CD8-positive, alpha-beta memory T cell (primary cell): ENCODE measurements at places on chromosomes 6 and 20. TPM values are rescaled to one million over a fixed set of nuclear protein-coding genes. Genes with fewer than 3 reads are reported as not detected.

The BTN1A1 gene
- total RNA-seq = not detected

The UST gene
- total RNA-seq = 7.8 TPM

The SDC4 gene
- total RNA-seq = 98.1 TPM

The SLC17A3 gene
- total RNA-seq = not detected

The CPNE5 gene
- 0.29 TPM for total RNA-seq

DNA sequence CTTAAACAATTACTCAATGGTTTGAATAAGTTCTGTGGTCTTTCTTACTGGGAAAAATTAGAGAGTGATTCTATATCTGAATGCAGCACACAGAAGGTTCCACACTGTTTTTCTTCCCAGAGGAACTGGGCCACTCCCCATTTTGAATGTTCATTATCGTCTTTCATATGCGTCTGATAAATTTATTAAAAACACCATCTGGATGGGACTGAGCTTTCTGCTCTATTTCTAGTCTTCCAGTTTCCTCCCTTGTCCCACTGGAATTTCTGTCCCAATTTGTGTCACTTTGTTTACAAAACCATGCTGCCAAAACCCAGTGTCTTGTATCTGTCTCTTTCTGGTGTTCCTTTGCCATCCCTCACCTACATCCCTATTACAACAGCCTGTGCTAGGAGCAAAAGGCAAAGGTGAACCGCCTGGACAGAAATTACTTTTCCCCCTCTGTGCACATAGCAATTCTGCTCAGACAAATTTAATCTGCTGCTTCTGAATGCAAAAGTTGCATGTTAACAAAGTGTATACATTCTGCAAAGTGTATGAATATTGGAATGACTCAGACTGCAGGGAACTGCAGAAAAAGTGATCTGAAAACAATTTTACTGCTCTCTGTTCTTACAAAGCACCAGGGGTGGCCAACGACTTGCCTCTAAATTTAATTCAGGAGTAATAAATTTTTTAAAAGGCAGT lies 333.6 kb downstream of the BTBD9 start:
- DNase-seq = no peak
- no peak overlapping the region for H3K4me3 ChIP-seq
- no peak overlapping the region for H3K27ac ChIP-seq
- H3K36me3 ChIP-seq = no peaks in the 10 kb centered on the region

GRCh38 chr20:58218665-58219341 lies 9.7 kb downstream of the ANKRD60 start:
- H3K27me3 ChIP-seq = no peaks in the 10 kb centered on the region
- no peak overlapping the region for H3K4me3 ChIP-seq
- DNase-seq = no peak
- H3K4me1 ChIP-seq = no peaks in the 10 kb centered on the region
- no peaks in the 10 kb centered on the region for H3K36me3 ChIP-seq

GRCh38 chr6:162821102-162821501 lies 93.3 kb downstream of the PACRG start:
- H3K4me3 ChIP-seq = no peak overlapping the region
- no peak overlapping the region for H3K27ac ChIP-seq
- no peak for DNase-seq
- H3K4me1 ChIP-seq = no peaks in the 10 kb centered on the region
- H3K27me3 ChIP-seq = no peaks in the 10 kb centered on the region
- no peaks in the 10 kb centered on the region for H3K36me3 ChIP-seq

DNA sequence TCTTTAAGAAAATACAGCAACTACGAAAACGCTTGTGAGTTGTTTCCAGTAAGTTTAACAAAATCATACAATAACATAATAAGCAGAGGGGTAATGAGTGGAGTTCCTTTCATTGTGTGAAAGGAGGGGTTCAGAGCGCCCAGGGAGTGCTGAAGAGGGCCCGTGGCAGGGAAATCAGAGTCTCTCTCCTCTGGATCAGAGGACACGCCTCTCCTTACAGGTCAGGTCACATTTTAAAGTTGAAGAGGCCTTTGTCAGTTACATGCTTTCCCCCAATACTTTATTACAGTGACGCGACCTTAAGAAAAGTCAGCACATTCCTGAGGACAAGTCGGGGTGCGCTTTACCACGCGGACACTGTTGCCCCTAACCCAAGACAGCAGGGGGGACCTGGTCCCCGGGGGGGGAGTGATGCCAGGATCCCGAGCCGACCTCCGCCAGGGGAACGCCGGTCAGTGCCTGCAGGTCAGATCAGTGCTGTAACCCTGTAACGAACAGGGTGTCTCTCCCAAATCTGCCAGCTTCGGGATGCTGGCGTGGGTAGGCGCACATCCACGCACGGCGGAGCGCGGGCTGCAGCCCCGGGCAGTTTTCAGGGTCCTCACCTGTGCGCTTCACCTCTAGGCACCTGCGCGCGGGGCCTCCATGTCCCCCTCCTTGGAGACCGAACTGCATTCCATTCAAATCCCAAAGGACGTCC lies 848 bp downstream of the DACT2 start:
- no peak overlapping the region for H3K4me3 ChIP-seq
- no peak overlapping the region for H3K27ac ChIP-seq
- no peaks in the 10 kb centered on the region for H3K36me3 ChIP-seq
- no peaks in the 10 kb centered on the region for H3K27me3 ChIP-seq
- H3K4me1 ChIP-seq = no peaks in the 10 kb centered on the region
- DNase-seq = no peak

DNA sequence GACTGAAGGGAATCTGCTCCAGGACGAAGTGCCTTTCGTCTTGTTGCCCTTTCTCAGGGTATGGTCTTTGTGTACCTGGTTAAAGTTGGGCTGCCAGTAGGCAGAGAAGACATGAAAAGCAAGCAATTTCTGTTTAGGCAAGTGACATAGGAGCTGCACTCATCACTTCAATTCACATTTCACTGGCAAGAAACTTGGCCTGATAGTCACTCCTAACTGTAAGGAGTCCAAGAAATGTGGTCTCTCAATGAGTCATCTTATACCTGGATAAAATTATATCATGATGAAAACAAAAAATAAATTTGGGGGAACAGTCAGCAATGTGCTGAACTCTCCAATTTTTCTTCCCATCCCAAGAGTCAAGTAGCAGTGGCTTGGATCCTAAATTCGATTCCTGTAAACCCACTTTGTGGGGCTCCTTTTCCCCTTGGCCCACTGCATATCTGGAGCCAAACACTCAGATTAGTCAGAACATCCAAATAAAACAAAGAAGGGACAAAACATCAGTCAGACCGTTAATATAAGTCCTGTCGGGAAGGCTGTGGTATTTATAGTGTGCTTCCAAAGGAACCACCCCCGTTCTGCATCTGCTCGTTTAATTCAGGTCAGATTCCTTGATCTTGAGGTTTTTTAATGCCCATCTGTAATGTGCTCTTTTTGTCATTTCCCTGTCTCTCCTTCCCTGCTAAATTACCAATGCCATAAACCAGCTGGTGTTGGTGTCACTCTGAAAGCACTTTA lies 5.0 kb upstream of the GABRR1 start:
- no peak overlapping the region for H3K4me3 ChIP-seq
- no peaks in the 10 kb centered on the region for H3K27me3 ChIP-seq
- no peaks in the 10 kb centered on the region for H3K36me3 ChIP-seq
- DNase-seq = no peak

- no peaks in the 10 kb centered on the region for H3K36me3 ChIP-seq
- H3K27me3 ChIP-seq = no peaks in the 10 kb centered on the region
- H3K27ac ChIP-seq = no peak overlapping the region
- H3K4me1 ChIP-seq = no peaks in the 10 kb centered on the region
Measured at GRCh38 chr6:52201046-52201445, 14.9 kb downstream of the IL17A start.

DNA sequence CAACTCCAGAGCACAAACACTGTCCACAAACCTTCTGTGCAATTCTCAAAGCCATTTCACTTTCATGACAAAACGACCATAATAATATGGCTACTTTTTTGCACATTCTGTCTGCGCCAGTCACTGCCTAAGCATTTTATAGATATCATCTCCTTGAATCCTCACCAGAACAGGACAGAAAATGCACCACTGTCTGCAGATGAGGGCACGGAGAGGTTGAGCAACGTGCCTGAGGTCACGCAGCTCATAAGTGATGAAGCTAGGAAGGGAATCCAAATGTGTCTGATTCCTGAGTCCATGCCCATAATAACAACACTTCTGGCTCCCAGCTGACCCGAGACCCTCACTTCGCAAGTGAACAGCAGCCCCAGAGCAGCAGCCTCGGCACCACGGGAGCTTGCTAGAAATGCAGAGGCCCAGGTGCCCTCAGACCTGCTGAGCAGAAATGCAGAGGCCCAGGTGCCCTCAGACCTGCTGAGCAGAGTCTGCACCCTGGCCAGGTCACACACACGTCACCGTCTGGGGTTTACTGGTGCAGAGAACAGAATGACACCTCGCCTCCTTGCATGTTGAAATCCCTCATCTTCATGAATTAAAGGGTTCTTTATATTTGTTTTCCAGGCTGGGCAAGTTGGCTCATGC lies 265.2 kb downstream of the BMP7 start:
- H3K36me3 ChIP-seq = no peaks in the 10 kb centered on the region
- no peaks in the 10 kb centered on the region for H3K4me1 ChIP-seq
- no peaks in the 10 kb centered on the region for H3K27me3 ChIP-seq
- no peak overlapping the region for H3K4me3 ChIP-seq
- H3K27ac ChIP-seq = no peak overlapping the region

- H3K4me1 ChIP-seq = no peaks in the 10 kb centered on the region
- no peaks in the 10 kb centered on the region for H3K36me3 ChIP-seq
- H3K4me3 ChIP-seq = no peak overlapping the region
- no peak overlapping the region for H3K27ac ChIP-seq
- DNase-seq = no peak
Measured at GRCh38 chr6:72742001-72742673, 120.3 kb downstream of the KCNQ5 start.

DNA sequence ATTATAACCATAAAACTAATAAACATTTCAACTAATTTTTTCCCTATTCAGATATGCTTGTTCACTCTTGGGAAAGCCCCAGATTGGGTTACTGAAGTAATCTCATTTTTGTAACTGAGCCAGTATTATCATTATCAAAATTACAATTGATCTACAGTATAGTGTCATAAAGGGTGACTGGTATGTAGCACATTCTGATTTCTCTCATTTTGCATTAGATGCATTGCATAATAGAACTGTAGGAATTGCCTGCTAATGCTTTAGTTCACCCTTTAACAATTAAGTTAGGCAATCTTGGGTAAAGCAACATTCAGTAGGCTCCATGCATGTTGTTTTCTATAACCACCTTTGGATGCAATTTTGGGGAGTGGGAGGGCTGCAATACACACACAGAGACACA lies 150.8 kb upstream of the FLRT3 start:
- no peaks in the 10 kb centered on the region for H3K36me3 ChIP-seq
- H3K27ac ChIP-seq = no peak overlapping the region
- no peak for DNase-seq
- H3K4me1 ChIP-seq = no peaks in the 10 kb centered on the region
- H3K27me3 ChIP-seq = no peaks in the 10 kb centered on the region
- no peak overlapping the region for H3K4me3 ChIP-seq

- no peaks in the 10 kb centered on the region for H3K27me3 ChIP-seq
- no peak for DNase-seq
- no peaks in the 10 kb centered on the region for H3K36me3 ChIP-seq
Measured at GRCh38 chr20:24417485-24417884, 51.9 kb upstream of the SYNDIG1 start.

GRCh38 chr6:53741034-53741823 lies 53.6 kb upstream of the LRRC1 start:
- no peak for DNase-seq
- H3K4me1 ChIP-seq = no peaks in the 10 kb centered on the region
- H3K27me3 ChIP-seq = no peaks in the 10 kb centered on the region
- H3K36me3 ChIP-seq = no peaks in the 10 kb centered on the region
- no peak overlapping the region for H3K27ac ChIP-seq
- peak overlapping the region; percentile 11 for H3K4me3 ChIP-seq

GRCh38 chr20:45621593-45621992 lies 7.9 kb upstream of the WFDC10A start:
- H3K4me3 ChIP-seq = no peak overlapping the region
- H3K27ac ChIP-seq = no peak overlapping the region
- no peaks in the 10 kb centered on the region for H3K27me3 ChIP-seq
- H3K4me1 ChIP-seq = no peaks in the 10 kb centered on the region

DNA sequence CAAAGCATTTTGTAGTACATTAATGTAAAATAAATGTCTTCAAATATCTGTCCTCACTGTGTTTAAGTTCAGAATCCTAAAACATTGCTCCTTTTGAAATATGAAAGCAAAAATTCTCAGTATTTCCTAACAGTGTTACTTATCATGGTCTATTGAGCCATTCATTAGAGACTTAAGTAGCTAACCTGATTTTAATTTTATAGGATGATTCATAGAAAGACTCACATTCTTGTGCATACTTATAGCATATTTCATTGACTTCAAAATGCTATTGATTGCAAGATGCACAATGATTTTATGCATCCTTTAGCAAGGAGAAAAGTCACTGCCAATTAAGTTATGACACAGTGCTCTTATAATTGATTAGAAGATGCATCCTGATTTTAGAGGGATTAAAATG lies 85.7 kb downstream of the HIVEP1 start:
- H3K27ac ChIP-seq = no peak overlapping the region
- H3K4me1 ChIP-seq = peaks cover 10% of the 10 kb centered on the region
- no peak overlapping the region for H3K4me3 ChIP-seq
- DNase-seq = no peak

DNA sequence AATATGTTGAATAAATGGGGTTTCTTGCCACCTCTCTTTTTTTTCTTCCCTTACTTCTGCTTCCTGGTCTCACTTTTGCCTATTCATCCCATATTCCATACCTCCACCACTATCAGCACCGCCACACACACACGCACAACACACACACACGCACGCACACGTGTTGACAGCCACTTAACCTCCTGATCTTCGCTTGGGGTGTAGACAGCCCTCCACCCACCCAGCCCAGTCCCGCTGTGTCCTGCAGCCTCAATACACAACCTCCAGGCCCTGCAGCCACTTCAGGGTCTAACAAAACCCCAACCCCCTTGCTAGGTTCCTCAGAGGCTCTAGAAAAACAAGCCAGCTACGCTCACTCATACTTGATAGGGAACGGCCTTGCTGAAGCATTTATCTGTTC lies 72.3 kb downstream of the LINC00237 start:
- no peak overlapping the region for H3K4me3 ChIP-seq
- no peaks in the 10 kb centered on the region for H3K36me3 ChIP-seq
- no peaks in the 10 kb centered on the region for H3K27me3 ChIP-seq
